ENCODE measurements at places on chromosomes 3 and 15. TPM values are rescaled to one million over a fixed set of nuclear protein-coding genes. Genes with fewer than 3 reads are reported as not detected.

TRPM1 gene
- total RNA-seq, result not detected

LMAN1L gene
- total RNA-seq, result not detected

LSAMP gene
- 5.3 TPM for total RNA-seq

MRPS11 gene
- 23.1 TPM for total RNA-seq

SEMA3B gene
- 390 TPM for total RNA-seq

IGSF11 gene
- total RNA-seq, result 19.8 TPM

NME9 gene
- total RNA-seq, result 1.3 TPM
